ENCODE measurements at places on chromosomes 3 and 15.

DNA sequence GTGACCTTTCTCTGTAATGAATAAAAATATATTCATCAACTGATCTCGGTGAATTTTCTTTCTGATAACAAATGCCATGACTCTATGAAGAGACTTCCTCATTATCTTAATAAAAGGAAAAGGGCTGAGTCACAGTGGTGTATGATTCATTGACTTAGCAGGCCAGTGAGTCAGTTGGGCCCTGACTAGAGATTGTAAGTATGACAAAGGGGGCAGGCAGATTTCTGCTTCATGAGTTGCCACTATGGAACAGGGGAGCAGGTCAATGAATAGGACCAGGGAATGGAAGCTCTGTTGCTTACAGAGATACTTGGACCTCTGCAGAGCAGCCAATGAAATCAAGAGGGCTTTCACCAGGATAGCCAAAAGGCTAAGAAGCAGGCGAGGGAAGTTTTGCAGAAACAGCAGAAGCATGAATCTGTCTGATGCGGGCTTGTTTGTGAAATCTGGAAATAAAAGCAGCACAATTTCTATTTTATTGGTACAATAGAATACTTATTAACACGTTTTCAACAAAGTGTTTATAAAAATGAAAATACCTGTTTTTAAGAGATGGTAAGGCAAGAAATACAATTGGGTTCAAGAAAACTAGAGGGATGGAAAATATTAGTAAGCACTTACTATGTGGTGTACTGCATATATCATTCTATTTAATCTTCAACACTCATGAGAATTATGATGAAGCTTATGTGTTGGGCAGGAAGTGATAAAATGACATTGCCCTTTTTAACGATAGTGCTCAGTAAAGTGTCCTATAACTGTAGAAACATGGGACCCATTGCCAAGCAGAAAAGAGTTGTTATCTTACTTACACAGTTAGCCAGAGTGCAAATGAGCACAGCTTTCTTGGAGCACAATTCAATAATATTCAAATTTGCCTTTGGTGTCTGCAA lies 169.8 kb upstream of the MYRIP start:
- DNase-seq, result no peak

DNA sequence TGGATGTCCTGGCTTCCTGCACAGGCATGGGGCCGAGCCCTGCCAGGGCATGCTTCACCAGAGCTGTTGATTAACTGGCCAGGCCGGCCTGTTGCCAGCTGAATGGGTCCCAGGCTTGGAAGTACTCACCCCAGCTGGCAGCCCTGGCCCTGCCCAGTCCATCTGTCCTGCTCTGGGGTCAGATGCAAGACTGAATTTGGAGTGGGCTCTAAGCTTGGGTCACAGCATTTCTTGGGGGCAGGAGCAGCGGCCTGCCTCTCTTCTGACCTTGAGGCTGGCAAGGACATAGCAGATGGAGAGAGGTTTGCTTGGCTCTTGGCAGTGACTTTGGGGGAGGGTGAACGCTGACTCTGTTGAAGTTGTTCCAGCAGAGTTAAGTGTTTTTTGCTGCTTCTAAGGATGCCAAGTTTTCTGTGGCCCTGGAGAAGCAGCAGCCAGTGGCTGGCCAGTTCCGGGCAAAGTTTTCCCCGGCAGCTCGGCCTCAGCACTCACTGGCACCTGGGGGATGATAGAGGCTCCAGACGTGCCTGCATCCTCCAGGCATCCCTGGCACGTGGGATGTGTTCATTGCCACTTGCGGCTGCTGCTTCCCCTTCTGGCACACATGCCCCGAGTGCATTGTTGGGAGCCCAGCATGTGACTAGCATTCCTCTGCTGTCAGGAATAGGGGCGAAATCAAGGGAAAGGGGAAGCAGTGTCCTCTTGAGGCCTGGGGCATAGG lies 22.9 kb downstream of the PDIA5 start:
- DNase-seq, result no peak

DNA sequence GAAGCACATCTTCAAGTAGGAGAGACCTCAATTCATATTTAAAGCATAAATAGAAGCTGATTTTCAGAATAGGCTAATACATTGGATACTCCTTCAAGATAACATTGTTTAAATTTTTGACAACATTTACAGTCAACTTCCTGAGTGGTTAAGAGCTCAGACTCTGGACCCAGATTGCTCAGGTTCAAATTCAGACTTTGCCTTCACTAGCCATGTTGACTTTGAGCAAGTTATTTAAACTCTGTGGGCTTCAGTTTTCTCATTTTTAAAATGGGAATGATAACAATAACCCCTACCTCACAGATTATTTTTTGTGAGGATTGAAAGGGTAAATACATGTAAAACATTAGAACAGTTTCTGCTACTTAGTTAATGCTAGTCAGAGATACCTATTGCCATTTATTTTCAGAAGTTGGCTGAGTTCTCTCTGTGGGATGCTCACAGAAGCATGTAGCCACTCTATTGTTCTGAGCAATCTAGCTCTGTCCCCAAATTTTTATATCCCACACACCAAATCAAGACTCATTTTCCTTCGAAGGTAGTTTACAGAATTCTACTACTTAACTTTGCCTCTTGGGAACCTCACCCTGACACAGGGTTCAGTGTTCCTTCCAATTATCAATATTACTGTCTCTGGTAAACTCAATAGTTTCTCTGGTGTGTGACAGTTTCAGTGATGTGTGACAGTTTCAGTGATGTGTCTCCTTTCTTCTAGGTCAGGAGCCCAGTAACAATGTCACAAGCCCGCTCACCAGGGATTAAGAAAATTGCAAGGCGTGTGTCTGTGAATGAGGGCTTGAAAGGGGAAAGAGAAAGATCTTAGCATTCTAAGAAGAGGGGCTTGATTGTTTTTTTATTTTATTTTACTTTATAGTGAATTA lies 79.4 kb upstream of the OSTN start:
- DNase-seq, result no peak

- no peak for DNase-seq
These were observed 103.0 kb downstream of the MYLK start for GRCh38 chr3:123781138-123781537.

DNA sequence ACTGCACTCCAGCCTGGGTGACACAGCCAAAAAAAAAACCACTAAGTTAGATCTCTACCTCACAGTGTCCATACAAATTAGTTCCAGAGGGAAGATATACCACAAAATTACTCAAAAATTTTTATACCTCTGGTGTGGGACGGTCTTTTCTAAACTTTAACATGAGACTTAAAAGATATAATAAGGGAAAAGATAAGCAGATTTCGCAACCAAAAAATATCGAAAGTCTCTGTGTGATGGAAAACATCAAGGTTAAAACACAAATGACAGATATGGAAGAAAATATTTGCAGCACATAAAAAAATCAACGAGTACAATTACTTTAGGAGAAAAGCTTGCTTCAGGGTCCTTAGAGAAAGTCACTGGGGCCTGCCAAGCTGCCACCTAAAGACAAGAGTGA lies 10.5 kb downstream of the HDDC3 start:
- DNase-seq, result no peak

GRCh38 chr3:13688034-13688433 lies 139.1 kb downstream of the FBLN2 start:
- DNase-seq, result no peak

DNA sequence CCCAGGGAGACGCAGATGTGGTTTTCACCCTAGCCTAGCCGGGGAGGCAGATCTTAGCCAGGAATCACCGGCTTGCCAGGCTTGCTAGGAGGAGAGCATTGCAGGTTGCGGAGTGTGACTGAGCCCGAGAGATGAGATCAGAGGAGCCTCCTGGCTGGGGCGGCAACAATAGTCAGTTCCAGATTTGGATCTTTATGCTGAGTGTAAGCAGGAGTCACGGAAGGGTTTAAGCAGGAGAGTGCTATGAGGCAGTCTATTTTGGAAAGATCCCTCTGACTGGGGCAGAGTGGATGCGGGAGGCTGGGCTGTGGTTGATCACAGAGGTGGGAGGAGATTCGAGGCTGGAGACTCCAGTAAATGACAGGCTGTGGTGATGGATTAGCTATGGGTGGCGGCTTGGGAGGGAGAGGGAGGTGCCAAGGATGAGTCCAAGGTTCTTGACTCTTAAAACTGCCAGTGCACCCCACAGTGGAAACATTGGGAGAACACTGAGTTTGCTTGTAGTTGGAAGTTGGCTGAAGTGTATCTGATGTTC lies 10.4 kb upstream of the BAHD1 start:
- no peak for DNase-seq

GRCh38 chr3:169390271-169390670 lies 273.2 kb downstream of the MECOM start:
- DNase-seq, result peak; percentile 34

DNA sequence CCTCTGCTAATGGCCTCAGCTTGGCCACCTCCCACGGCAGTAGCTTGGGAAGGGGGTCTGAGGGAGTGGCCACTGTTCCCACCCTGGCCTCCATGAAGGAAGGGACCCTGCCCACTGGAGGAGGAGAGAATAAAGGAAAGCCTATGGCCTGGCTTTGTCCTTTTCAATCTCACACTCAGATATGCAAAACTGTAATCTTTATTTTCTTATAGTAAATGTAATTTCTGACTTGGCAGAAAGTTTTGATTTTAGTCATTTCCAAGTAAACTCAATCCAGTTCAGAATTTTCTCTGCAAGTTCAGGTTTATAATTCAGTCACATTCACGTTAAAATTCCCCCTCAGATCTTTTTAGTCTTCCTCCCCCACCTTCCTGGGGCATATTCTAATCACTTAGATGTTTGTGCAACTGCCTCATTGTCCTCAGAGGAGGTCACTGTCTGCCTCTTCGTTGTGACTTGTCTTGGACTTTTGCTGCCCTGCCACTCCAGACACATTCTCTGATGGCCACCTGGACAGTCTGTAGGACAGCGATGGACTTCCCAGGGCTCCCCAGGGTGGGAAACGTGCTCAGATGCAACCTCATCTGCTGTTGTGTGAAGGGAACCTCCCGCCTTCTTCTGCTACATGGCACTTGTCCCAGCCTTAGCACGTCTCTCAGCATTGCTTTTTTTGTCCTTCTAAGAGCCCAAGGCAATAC lies 222.8 kb upstream of the TBL1XR1 start:
- no peak for DNase-seq

DNA sequence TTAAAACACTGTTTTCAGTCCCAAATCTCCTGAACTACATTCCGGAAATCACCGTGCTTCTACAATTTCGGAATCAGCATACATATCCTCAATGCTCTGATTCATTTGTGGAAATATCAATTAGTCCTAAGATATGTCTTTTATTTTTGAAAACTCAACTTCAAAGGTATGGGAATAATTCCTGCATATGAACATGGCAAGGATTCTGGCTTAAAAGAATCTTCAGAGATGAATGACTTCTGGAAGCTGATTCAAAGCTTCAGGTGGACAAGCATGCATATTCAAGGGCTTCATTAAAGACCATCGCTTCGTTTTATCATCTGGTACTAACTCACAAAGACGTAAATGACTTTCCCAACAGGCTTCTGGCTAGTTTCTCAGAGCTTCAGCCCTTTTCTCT lies 246.0 kb upstream of the LRRN1 start:
- DNase-seq, result no peak

All from RPMI8226 (cell line).